Left ventricle myocardium superior (tissue), 1 donor: ENCODE measurements at places on chromosomes 12 and 14.

DNA sequence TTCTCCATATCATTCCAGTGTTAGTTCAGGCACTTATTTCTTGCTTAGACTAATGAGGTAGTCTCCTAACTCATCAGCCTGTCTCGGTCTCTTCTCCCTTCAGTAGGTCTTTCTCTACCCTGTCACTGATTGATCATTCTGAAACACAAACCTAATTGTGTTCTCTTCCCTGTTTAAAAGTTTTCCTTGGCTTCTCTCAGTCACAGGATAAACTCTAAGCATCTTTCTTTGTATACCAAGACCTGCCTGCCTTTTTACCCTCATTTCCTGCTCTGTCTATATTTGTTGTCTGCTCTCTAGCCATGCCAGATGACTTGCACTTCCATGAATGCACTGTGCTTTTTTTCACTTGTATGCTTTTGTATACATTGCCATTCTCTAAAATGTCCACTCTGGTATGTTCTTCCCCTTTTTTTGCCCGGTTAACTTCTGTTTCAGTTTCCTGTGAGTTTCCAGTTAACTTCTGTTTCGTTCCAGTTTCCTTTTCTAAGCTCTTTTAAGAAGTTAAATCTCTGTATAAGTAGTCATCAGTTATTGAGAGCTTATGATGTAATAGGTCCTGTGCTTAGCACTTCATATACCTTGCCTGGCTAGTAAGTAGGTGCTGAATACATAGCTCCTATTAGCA lies 12.8 kb downstream of the DIP2B start:
- no peak for DNase-seq

DNA sequence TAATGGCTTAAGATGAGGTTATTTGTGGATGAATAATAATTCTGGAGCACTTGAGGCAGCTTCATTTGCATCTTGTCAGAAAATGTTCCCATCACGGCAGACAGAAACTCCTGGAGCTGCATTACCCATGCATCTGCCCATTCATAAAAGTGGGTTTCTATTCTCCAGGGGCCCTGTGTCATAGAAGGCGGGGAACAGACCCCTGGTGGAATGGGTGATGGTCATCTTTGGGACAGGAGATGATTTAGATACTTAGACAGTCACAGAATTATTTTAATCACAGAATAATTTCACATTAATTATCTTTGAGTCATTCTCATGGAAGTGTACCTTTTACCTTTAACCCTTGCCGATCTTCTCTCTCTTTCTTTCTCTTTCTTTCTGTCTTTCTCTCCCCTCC lies 980.7 kb upstream of the TMEM132C start:
- no peak for DNase-seq

DNA sequence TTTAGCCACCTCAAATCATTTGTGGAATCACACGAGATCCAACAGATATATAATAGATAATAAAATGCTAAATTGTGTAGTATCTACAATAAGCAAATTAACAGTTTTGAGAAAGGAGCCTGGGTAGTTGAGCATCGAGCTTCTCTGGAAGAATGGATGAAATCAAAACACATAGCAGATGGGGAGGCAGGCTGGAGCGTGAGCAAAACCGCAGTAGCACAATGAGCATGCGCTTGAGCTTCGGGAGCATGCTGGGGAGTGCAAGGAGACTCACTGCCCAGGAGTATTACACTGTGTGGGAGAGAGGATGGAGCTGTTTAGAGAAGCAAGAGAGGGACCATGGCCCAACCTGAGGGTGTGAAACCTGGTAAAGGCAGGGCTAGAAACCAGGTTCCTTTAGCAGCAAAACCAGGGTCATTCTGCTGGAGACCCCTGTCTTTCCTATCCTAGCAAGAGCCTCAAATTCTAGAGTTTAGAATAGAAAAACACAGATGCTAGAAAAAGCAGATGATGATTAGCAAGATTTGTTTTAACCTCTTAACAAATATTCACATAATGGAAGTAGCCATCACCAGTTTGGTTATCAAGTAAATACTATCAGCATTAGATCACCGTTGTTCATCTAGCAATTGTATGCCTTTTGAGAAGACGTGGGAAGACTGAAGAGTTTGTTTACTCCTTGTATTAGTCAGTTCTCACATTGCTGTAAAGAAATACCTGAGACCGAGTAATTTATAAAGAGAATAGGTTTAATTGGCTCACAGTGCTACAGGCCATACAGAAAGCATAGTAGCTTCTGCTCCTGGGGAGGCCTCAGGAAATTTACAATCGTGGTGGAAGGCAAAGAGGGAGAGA lies 484.8 kb downstream of the EGLN3 start:
- no peak for DNase-seq

GRCh38 chr12:27852117-27852516 lies 72.1 kb upstream of the MANSC4 start:
- no peak for DNase-seq

DNA sequence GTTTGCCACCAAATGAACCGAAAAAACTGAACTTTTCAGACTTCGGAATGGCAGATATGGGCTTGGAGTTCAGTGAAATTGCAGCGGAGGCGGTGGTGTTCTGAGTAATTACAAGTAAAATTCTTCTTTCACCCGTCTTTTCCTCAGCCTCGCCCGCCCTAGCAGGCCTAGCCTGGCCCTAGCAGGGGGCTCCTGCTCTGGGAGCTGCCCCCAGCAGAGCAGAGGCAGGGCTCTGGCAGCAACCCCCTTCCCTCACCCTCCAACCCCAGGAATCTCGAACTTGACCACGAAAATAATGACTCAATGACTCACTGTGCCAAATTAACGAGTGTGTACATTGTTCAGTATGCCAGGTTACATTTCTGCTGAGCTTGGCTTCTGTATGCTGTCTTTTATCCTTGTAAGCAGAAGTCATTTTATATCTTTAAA lies 1.1 kb downstream of the PAPLN start:
- DNase-seq: no peak

- no peak for DNase-seq
These were observed 28.2 kb downstream of the RPS6KA5 start for GRCh38 chr14:91032248-91032647.

- DNase-seq: no peak
These were observed 37.0 kb downstream of the FIGNL2 start for GRCh38 chr12:51811203-51812202.

DNA sequence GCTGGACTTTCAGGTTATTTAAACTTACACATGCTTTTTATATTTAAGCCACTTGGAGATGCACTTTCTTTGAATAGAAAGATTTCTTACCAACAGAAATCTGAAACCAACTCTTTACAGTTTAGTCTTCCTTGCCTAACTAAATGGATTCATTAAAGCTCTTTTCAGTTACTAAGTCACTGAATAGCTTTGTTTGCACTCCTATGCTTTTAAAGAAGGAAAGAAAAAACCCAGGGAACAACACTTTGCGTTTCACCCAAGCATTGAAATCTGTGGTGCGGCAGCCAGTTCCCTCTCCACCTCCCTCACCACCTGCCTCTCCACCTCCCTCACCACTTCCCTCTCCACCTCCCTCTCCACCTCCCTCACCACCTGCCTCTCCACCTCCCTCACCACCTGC lies 70.3 kb downstream of the RIMBP2 start:
- no peak for DNase-seq

- no peak for DNase-seq
These were observed 282.3 kb upstream of the DIO2 start for GRCh38 chr14:80493620-80494019.

DNA sequence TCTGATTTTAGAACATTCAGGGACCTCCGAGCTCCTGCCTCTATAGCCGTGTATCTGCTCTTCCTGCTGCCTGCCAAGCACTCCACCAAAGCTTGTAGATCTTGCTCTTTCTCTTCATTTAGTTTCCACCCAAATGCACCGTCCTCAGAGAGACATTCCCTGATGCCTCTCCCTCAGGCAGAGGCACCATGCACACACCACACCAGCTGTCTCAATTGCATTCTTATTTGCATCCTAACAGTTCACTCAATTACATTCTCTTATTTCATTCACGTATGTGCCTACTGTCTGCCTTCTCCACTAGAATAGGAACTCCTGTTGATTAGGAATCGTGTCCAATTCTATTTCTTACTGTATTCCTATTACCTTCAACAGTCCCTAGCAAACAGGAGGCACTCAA lies 845.4 kb upstream of the TMEM132C start:
- no peak for DNase-seq
